ENCODE measurements at places on chromosomes 11 and 22. TPM values are rescaled to one million over a fixed set of nuclear protein-coding genes. Genes with fewer than 3 reads are reported as not detected.

DNA sequence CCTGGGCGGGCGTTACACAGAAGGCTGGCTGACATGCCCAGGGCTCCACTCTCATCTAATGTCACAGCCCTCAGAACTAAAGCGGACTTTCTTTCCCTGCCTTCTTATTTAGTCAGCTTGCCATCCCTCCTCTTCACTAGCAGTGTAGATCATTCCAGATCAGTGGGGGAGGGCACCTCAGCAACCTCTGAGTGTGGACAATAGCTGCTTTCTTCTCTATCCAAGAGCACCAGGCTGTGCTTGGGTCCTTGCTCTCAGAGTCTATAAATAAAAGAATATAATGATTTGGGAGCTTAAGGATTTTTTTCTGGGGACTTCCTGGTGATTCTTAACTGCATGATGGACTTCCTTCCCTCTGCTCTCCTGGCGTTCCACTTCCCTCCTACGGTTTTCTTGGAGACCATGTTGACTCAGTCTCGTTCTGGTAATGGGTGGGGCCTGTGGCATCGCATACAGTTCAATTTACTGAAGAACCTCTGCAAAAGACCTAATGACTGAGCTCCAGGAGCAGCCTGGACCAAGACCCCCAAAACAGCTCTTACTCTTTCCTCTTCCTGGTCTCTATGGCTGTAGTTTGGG, 2.9 kb upstream of the HMBS start:
- H3K4me3 ChIP-seq = no peak overlapping the region
- peaks cover 9% of the 10 kb centered on the region for H3K4me1 ChIP-seq
- peaks cover 23% of the 10 kb centered on the region for H3K36me3 ChIP-seq
- no peak for DNase-seq
- no peaks in the 10 kb centered on the region for H3K27me3 ChIP-seq

DNA sequence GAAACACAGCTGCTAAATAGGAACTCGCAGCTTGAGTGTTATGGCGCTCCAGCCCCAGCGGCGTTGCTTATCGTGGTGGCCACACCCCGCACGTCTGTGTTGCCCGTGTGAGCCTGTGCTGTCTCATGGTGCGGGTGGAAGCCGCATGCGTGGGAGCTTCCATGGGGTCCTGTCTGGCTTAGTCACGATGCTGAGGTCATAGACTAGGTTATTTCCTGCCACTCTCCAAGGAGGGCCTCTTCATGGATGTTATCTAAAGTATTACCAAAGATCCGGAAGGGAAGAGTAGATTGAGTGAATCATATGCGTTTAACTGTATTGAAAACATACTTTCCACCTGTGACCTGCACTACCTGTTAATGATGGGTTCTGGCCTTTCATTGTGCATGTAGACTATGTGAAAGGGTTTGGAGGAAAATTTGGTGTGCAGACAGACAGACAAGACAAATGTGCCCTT, 21.7 kb downstream of the CTTN start:
- H3K27me3 ChIP-seq = no peaks in the 10 kb centered on the region
- H3K27ac ChIP-seq = no peak overlapping the region
- DNase-seq = no peak
- no peak overlapping the region for H3K4me3 ChIP-seq

- H3K4me3 ChIP-seq = no peak overlapping the region
- no peaks in the 10 kb centered on the region for H3K4me1 ChIP-seq
- H3K27ac ChIP-seq = no peak overlapping the region
- DNase-seq = no peak
- no peaks in the 10 kb centered on the region for H3K36me3 ChIP-seq
Observed at GRCh38 chr11:115930886-115931547, 426.8 kb upstream of the CADM1 start.

DNA sequence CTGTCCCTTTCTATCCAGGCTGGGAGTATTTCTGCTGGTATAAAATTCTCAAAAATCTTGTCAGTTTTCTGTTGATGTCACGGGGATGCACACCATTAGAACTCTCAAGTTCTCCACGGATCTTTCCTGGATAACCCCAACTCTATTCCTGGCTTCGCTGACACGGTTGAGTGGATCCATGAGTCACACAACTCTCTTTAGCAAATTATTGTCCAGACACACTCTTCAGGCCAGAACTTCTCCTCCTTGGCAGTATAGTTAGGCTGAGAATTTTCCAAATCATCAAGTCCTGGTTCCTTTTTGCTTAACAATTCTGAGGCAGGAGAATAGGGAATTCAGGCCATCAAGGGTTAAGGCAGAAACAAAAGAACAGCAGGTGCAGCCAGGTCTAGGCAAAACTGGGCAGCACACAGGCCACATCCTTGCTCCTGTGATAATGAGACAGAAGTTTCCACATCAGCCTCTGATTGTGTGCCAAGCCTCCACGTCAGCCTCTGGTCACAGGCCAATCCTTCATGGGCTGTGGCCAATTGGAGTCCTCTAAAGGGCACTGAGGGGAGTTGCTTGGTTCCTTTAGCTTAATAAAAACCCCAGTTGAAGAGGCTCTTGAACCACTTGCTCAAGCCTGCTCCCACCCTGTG, 5.7 kb upstream of the ACAT1 start:
- H3K36me3 ChIP-seq = no peaks in the 10 kb centered on the region
- H3K27ac ChIP-seq = no peak overlapping the region
- no peak overlapping the region for H3K4me3 ChIP-seq
- no peaks in the 10 kb centered on the region for H3K4me1 ChIP-seq
- H3K27me3 ChIP-seq = no peaks in the 10 kb centered on the region

DNA sequence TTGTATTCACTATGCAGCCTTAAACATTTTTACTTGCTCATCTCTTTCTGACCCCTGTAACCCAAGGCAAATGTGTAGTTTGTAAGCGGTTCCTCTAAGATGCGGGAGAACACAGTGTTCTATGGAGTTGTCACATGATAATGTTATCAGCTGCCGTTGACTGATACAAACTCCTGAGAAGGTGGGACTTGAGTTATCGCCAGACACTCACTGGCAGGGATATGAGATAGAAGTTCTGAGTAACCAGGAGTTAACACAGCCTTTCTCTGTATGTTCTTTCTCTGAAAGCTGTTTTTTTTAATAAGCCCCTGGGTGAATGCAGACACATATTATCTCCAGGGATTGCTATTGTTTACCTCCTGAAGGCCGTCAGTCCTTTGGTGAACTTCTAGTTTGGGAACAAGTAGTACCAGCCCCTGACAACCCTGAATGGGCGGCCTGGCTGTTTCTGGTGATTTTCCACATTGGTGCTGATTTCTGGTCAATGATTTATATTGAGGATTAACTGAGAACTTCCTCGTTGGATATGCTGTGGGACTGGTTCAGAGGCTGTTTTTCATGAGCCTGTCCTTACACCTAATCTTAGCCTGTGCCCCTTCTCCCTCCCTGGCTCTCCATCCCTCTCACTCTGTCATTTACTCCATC, 155.3 kb upstream of the RASSF10 start:
- H3K4me3 ChIP-seq = no peak overlapping the region
- no peaks in the 10 kb centered on the region for H3K36me3 ChIP-seq
- H3K27me3 ChIP-seq = no peaks in the 10 kb centered on the region
- H3K4me1 ChIP-seq = no peaks in the 10 kb centered on the region
- no peak for DNase-seq

- no peaks in the 10 kb centered on the region for H3K4me1 ChIP-seq
- H3K36me3 ChIP-seq = no peaks in the 10 kb centered on the region
- H3K27ac ChIP-seq = no peak overlapping the region
Observed at GRCh38 chr11:130146796-130147195, 12.8 kb upstream of the ST14 start.

DNA sequence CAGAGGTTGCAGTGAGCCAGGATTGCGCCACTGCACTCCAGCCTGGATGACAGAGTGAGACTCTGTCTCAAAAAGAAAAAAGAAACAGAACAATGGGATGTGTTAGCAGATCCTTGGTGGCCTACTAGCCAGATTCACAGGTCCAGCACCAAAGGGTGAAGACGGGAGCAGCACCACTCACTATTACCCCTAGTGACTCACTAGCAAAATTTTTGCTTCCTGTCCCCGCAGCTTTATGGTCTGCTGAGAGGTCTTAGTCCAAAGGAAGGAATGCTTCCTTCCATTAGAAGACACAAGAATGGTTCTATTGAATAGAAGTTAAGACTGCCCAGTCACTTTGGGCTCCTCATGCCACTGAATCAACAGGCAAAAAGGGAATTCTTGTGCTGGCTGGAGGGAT, 35.9 kb upstream of the NUP50 start:
- H3K4me1 ChIP-seq = peaks cover 8% of the 10 kb centered on the region
- H3K4me3 ChIP-seq = no peak overlapping the region
- H3K27me3 ChIP-seq = no peaks in the 10 kb centered on the region

DNA sequence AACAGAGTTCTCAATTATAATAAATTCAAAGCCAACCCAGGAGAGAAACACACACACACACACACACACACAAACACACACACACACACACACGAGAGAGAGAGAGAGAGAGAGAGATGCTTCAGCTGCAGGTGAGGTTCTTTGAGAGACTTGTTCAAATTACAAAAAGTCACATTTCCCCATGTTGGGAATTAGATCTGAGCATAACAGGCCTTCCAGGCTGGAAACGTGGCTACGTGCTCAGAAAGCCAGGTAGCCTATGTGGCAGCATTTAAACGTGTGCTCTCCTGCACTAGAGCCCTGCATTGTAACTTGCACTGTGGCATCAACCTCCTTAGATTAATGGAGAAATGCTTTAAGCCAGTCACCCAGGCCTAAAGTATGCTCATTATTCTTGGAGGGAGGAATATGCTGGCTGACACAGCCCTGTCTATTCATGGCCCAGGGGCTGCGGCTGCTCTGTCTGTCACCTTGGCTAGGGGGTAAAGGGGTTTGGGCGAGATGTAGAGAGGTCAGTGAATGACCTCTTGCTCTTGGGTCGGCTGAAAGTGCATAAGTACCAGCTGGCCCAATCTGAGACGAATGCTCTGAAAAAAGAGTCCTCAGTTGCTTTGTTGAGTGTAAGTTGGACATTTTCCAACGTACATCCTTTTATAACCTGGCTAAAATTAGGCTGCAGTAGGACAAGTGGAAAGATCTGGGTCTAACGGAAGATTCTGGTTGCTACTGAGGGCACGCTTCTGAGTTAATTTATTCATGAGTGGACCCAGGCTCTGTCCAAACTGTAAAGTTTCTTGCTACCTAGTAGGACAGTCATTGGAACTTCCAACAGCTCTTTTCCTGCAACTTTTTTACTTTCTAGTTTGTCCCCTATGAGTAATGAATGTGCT, 171.1 kb upstream of the SEZ6L start:
- no peak overlapping the region for H3K27ac ChIP-seq
- no peak overlapping the region for H3K4me3 ChIP-seq
- no peaks in the 10 kb centered on the region for H3K4me1 ChIP-seq
- no peaks in the 10 kb centered on the region for H3K36me3 ChIP-seq
- no peak for DNase-seq
- H3K27me3 ChIP-seq = no peaks in the 10 kb centered on the region

DNA sequence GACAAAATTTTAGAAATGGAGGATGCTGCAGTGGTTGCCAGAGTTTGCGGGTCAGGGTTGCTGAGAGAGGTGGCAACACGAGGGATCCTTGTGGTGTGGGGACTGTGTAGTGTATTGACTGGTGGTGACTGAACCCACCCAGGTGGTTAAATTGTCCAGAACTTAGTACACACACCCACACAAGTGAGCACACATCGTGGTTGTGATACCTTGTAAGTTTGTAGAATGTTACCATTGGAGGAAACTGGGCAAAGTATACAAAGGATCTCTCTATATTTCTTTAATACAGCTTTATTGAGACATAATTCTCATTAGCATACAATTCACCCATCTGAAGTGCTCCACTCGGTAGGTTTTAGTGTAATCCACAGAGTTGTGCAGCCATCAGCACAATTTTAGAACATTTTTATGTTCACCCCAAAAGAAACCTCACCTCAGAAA, 56.1 kb downstream of the MED15 start:
- H3K36me3 ChIP-seq = peaks cover 50% of the 10 kb centered on the region
- no peak overlapping the region for H3K27ac ChIP-seq
- DNase-seq = no peak
- H3K27me3 ChIP-seq = no peaks in the 10 kb centered on the region
- H3K4me3 ChIP-seq = no peak overlapping the region

- H3K36me3 ChIP-seq = no peaks in the 10 kb centered on the region
- no peak overlapping the region for H3K4me3 ChIP-seq
- H3K4me1 ChIP-seq = no peaks in the 10 kb centered on the region
- no peak overlapping the region for H3K27ac ChIP-seq
- H3K27me3 ChIP-seq = no peaks in the 10 kb centered on the region
- peak; percentile 10 for DNase-seq
Observed at GRCh38 chr11:134098566-134099184, 29.8 kb downstream of the JAM3 start.

DNA sequence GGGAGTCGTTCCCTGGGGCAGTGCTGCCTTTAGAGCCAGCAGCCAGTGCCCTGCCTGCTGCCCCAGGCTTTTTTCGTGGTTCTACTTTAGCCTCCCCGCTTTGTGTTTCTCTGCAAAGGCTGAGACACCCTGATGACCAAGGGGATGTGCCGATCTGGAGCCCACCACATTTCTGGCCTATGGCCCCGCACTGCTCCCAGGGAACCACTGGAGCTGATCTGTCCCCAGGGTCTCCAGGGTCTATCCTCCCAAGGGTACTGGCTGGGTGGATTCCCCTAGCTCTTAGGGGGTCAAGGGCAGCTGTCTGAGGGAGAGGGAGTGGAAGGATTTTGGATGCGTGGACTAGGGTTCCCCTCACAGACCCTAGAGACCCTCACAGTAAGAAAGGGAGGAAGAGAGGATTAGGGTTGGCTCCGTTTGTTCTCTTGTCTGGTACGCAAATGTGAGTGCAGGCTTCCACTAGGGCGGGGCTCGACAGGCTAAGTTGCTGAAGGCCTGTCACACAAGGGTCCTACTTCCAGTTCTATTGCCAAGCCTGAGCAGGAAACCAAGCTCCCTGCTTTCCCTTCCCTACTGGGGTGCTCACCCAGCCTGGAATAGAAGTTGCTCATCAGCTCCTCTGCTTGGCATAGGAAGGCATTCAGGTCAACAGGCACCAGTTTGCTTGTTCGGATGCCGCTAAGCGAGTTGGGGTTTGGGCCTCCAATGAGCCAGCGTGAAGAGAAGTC, 19.3 kb downstream of the TREH start:
- H3K4me3 ChIP-seq = no peak overlapping the region
- H3K4me1 ChIP-seq = peaks cover 7% of the 10 kb centered on the region
- H3K36me3 ChIP-seq = no peaks in the 10 kb centered on the region
- H3K27me3 ChIP-seq = no peaks in the 10 kb centered on the region
- no peak for DNase-seq
- H3K27ac ChIP-seq = no peak overlapping the region

DNA sequence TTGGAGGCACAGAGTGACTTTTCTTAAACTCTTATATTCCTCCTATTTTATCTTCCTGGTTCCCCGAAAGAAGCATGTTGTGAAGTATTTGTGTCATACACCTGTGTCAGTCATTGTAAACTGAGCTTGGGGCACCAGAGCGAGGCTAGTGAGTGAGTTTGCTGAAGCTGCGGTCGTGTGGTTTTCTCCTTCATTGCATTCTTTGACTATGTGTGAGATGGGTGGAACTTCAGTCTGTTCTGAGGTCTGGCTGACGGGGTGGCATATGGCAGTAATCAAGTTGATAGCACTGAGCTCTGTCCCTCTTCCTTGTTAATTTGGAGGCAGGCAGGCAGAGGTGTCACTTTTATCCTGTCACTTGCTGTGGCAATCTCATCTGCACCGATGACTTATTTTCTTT, 4.2 kb downstream of the VPS26B start:
- H3K4me1 ChIP-seq = peaks cover 63% of the 10 kb centered on the region
- no peaks in the 10 kb centered on the region for H3K36me3 ChIP-seq
- no peak overlapping the region for H3K27ac ChIP-seq
- H3K4me3 ChIP-seq = no peak overlapping the region

The OR51I1 gene
- not detected for total RNA-seq

The TYR gene
- not detected for total RNA-seq

The SLC5A12 gene
- total RNA-seq = not detected

The ARHGAP42 gene
- total RNA-seq = 0.05 TPM

The MS4A15 gene
- total RNA-seq = not detected

All from naive thymus-derived CD4-positive, alpha-beta T cell (primary cell).